RCC 7860 (cell line): ENCODE measurements at places on chromosomes 11 and 22.

- no peak for DNase-seq
Measured at GRCh38 chr11:132644520-132645239, 887.6 kb downstream of the OPCML start.

DNA sequence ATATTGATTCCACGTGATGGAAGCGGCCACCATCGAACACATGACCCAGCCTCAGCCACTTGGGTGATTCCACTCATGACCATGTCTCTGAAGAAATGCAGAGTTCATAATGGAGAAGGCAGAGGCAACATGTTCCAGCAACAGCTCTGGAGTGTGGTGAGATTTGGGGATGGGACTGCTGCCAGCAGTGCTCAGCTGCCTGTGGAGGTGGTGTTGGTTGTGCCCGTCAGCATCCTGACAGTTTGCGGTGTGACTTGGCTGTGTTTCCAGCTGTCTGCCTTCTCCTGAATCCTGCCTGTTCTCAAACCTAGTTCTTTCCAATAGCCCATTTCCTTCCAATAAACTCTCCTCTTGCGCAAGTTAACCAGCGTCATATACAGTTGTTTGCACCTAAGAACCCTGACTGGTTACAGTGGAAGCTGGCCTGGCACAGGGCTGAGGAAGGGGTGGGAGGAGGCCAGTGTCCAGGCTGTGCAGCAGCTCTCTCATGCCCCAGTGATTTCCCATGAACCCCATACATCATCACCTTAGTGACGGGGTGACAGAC, 22.0 kb upstream of the OR8B8 start:
- no peak for DNase-seq

DNA sequence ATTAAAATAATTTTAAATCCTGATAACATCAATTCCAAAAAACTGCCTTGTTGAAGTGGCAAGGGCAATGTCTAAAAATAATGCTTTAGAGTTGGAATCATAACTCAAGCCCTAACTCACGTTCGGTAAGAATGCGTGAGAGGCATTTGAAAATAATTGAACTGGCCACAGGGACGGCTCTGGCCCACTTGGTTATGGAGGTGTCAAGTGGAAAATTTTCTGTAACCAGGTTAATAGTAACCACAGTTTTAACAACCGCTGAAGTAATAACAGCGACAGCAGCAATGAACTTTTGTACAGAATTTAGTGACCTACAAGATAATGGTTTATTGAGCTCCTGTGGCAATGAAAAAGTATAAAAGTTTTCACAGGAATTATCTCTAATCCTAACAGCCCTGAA, 79.4 kb downstream of the ETS1 start:
- DNase-seq, result no peak

GRCh38 chr11:3786781-3787428, 10.4 kb downstream of the NUP98 start:
- DNase-seq, result no peak

GRCh38 chr22:32245042-32245441, 10.1 kb downstream of the SLC5A4 start:
- DNase-seq, result peak; percentile 41

DNA sequence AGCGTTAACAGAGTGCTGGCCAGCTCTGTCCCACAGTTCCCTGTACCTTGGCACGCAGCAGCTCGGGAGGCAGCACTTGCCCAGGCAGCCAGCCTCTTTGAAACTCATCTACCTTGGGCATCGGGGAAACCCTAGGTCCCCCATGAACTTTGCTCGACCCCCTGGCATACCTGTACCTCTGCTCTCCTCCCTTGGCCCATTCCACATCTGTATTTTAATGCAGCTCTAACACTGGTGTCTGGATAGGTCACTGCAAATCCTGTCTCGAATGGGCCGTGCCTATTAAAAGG, 304.1 kb downstream of the TBC1D22A start:
- no peak for DNase-seq

- no peak for DNase-seq
Measured at GRCh38 chr11:20337526-20338154, 25.9 kb upstream of the HTATIP2 start.

DNA sequence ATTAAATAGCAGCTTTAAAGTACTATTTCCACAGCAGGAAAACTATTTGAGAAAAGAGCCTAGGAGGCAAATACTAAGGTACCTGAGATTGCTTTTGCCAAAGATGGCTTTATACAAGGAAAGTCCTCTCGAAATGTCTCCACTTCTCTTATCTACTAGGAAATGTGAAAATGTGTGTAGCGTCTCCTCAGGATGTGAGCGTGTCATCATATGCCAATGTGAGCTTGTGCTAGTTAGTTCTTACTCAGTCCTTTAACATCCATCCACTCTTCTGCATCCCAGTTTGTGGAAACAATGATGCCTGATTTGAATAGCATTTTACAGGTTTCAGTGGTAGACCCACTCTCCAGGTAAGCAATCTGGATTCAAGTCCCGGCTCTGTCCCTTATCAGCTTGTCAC, 421.0 kb downstream of the DYNC2H1 start:
- DNase-seq, result peak; percentile 60

- no peak for DNase-seq
Measured at GRCh38 chr11:113410414-113411135, 23.0 kb downstream of the ANKK1 start.

DNA sequence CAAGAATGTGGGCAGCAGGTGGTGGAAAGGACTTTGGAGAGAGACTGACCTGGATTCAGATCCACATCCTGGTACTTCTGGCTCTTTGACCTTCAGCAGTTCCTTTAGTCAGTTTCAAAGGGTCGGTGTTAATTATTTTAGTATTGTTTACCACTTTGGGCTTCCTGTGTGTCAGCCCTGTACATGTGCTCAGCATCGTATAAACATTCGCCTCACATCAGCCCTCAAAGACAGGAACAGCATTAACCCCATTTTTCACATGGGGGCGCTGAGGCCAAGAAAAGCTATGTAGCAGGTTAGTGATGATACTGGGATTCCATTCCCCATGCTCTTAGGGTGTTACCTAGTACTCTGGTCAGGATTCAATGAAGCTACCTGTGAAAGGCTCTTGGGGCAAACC, 72.1 kb upstream of the YWHAH start:
- DNase-seq, result no peak

DNA sequence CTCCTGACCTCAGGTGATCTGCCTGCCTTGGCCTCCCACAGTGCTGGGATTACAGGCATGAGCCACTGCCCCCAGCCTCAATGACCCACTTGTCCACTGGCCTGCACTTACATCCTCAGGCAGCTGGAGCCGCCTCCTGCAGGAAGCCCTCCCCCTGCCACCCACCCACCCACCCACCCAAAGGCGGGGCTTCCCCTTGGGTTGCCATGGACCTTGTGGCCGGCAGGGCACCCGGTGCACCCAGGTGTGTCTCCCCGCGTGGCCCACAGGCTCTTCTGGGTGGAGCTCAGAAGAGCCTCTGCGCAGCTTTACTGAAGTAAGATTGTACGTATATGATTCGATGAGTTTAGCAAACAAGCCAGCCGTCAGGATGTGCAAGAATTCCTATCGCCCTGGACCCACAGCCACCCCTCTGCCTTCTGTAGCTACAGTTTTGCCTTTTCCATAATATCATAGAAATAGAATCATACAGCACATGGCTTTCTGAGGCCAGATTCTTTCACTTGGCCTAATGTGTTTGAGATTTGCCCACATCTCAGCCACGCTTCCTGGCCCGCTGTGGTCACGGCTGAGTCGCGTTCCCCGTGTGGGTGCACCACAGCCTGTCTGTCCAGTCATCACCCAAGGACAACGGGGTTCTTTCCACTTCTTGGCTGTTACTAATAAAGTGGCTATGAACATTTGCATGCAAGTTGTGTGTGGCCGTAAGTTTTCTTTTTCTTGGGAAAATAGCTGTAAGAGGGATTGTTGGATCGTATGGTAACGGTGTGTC, 5.3 kb upstream of the BRSK2 start:
- DNase-seq, result no peak

DNA sequence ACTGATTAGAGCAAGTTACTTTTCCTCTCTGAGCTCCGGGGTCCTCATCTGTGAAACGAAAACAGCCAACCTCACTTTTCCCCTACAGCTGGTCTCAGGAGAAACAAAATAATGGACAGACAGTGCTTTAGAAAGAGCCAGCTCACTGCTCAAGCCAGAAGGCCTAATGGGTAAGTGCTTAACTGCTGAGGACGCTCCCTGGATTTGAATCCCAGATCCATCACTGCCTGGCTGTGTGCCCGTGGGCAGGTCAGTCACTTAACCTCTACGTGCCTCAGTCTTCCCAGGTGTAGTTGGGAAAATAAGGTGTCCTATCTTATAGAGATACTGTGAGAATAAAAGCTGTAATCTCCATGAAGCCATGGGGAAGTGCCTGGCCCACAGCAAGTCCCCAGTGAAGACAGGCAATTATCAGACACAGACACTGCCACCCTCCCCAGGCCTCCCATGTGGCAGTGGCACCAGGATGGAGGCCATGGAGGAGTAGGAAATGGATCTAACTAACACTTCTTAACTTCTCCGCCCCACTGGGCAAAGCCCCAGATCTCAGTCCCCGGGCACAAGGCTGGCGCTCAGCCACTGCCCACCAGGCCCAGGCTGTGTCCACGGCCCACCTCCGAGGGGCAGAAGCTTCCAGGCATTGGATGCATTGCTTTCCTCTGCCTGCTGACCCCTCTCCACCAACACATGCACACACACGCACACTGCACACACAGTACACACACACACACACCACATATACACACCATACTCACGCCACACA, 9.2 kb downstream of the TP53I11 start:
- DNase-seq, result no peak

DNA sequence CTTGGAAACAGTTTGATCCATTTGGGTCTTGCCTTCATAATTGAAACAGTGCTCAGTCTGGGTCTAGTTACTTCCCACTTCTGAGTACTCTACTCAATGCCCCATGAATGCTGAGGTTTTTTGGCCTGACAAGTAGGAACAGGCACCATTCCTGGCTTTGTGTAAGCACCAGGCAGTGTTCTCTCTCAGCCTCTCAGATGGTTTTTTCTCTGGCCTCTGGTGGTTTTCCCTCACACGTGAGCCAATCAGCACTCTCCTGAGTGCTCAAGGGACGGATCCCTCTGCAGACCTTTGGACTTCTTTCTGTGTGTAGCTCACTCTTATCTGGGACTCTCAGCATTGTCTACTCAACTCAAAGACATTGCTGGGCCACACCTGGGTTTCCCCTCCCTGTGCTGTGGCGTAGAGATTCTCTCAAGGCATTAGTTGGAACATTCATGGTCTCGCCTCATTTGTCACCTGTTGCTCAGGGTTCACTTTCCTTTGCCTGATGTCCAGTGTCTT, 21.3 kb downstream of the SIK2 start:
- DNase-seq, result no peak

DNA sequence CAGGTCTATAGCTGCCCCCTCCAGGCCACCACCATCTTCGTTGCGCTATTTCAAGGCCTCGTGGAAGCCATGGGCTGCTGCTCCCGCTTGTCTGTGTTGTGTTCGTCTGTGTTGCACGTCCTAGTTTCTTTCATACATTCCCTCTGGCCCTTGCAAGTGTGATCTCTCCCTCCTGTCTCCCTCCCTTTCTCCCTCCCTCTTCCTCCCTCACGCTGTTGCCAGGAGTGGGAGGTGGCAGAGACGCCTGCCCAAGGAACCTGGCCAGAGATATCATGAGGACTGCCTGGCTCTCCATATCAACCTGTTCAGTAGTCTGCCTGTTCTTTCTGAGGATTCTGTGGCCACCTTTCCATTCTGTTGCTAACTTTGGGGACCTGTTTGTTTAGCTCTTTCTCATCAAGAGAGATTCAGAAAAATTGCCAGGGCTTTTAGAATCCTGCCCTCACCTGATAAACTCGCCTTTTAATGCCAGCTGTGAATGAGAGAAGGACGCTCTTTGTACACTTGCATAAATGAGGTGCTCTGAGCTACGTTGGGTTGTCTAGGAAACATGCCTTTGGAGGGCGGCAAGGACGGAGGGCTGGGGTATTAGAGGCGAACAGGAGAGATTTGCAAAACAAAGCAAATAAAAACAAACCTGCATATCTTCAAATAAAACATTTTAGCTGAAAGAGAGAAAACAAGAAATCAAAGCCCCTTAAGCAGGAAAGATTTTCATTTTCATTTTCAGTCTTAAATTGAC, 185.2 kb downstream of the TBC1D22A start:
- no peak for DNase-seq

- DNase-seq, result no peak
Measured at GRCh38 chr22:39247361-39247760, 2.6 kb upstream of the PDGFB start.

DNA sequence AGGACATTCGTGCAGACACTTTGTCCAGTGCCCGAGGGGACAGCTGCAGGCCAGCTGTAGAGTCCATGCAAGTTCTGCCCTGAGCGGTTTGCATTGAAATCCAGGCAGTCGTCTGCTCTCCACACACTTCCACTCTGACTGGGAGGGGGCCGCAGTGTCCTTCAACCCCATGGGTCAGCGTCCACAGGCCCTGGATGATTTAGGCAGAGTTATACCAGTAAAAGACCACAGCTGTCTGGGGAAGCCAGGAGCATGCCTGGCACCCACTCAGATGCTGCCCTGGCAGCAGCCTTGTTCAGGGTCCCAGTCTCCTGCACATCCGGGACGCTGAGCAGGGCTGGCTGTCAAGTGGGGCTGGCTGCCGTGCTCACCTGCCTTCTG, 26.5 kb downstream of the KRTAP5-5 start:
- DNase-seq, result no peak

- DNase-seq, result peak; percentile 31
Measured at GRCh38 chr11:17063171-17064002, 14.1 kb downstream of the RPS13 start.

GRCh38 chr11:33689501-33689900, 11.1 kb downstream of the C11orf91 start:
- DNase-seq, result no peak

- DNase-seq, result no peak
Measured at GRCh38 chr22:28918550-28919271, 35.3 kb downstream of the ZNRF3 start.

- DNase-seq, result no peak
Measured at GRCh38 chr11:96299155-96299888, 43.7 kb downstream of the MAML2 start.

- no peak for DNase-seq
Measured at GRCh38 chr11:109326781-109327180, 95.2 kb upstream of the C11orf87 start.

- DNase-seq, result no peak
Measured at GRCh38 chr11:100709233-100709957, 22.3 kb downstream of the ARHGAP42 start.

DNA sequence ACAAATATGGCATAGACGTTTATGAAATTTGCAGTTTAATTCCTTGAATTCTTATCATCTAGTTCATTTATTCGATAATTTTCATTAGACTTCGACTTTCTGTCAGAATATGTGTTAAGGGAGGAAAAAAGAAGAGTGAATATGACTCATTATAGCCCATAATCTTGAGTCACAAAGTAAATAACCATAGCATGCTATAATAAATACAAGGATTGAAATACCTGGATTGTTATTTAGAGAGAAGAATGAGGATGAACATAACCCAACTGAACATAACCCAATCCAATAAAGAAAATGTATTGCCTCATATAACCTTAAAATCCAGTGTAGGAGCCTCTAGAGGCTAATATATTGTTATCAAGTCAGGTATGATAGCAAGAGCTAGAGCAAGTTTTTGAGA, 1858.3 kb upstream of the RAG2 start:
- DNase-seq, result no peak
